Glomerular endothelial cell (primary cell): ENCODE measurements at places on chromosomes 1 and 21.

- no peak for DNase-seq
These were observed 724.6 kb downstream of the PTPRU start for GRCh38 chr1:29960876-29961275.

DNA sequence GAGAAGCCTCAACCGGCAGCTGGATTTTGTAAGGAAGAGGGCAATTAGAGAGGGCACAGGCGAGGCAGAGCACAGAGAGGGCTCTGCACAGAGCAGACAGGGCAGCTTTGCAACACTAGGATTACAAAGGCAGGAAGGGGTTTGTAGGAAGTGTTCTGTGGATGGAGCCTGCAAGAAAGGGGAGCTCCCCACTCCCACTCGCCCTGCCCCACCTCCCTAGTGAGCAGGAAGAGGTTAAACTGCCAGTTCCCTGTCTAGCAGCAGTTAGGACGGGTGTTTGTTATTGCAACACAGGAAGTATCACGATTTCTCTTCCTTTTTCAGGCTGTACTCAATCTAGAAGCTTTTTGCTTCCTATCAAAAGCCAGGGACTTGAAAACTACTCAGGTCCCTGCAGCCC lies 63.3 kb upstream of the LRRC8D start:
- DNase-seq = no peak

GRCh38 chr1:226790545-226791181 lies 51.6 kb upstream of the ITPKB start:
- DNase-seq = no peak

DNA sequence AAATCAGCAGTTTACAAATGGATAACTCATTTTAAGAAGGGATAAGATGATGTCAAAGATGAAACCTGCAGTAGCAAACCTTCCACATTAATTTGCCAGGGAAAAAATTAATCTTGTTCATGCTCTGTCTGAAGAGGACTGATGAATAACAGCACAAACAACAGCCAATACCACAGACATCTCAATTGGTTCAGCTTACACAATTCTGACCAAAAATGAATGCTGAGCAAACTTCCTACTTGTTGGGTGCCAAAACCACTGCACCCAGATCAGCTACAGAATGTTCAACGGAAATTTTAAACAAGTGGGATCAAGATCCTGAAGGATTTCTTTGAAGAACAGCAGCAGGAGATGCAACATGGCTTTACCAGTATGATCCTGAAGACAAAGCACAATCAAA lies 98.3 kb downstream of the COQ8A start:
- no peak for DNase-seq

GRCh38 chr1:224492632-224493031 lies 58.0 kb upstream of the WDR26 start:
- no peak for DNase-seq

GRCh38 chr1:29682171-29682918 lies 446.0 kb downstream of the PTPRU start:
- no peak for DNase-seq

- DNase-seq = no peak
These were observed 57.4 kb downstream of the ESRRG start for GRCh38 chr1:216665856-216666255.

- DNase-seq = no peak
These were observed 98.8 kb downstream of the SDCCAG8 start for GRCh38 chr1:243354511-243355153.

- no peak for DNase-seq
These were observed 138.8 kb upstream of the NBPF11 start for GRCh38 chr1:148290881-148291280.

DNA sequence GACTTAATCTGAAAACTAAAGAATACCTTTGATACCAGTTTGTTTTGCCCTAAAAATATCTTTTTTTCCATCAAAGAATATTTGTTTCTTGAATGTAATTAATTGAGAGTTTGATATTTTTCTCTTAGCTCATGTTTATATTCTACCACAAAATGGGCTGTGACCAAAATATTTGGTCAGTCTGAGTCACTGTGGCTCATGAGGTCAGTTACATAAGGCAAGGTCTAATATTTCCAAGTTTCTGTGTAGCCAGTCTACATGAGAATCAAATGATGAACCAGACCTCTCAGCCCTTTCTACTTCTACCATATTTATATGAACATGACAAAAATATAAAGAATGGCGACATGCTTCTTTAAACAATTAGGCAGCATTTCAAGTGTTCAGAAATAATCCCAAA lies 83.0 kb upstream of the IVNS1ABP start:
- no peak for DNase-seq

- DNase-seq = no peak
These were observed 206.3 kb upstream of the NR5A2 start for GRCh38 chr1:199821029-199821779.

DNA sequence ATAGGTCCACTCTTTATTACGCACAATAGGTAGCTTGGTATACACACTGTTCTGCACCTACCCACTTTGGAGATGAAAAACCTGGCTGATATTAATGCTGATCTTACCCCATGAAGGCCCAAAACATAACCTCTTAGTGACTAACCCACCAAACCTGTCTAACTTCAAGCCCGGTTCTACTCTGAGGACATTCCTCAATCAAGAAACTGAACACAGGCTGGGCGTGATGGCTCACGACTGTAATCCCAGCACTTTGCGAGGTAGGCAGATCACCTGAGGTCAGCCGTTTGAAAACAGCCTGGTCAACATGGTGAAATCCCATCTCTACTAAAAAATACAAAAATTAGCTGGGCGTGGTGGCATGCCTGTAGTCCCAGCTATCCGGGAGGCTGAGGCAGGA lies 50.5 kb downstream of the EYA3 start:
- no peak for DNase-seq

DNA sequence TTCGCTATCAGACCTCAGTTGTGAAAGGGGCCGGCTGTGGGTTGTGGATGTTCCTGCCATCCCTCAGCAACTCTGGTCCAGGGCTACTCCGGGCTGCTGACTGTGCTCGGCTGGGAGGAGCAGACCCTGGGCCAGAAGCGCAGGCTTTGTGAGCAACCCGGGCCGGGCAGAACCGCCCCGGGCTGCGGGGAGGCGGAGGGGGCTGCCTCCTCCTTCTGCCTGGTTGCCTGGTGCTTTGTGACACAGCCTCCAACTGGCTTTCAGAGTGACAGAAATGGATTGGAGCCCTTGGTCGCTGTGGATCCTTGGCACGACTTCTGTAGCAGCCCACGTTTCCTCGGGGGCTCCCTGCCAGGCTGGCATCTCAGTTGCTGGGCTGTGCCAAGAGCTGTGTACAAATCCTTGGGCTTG lies 10.0 kb downstream of the DRAXIN start:
- no peak for DNase-seq

DNA sequence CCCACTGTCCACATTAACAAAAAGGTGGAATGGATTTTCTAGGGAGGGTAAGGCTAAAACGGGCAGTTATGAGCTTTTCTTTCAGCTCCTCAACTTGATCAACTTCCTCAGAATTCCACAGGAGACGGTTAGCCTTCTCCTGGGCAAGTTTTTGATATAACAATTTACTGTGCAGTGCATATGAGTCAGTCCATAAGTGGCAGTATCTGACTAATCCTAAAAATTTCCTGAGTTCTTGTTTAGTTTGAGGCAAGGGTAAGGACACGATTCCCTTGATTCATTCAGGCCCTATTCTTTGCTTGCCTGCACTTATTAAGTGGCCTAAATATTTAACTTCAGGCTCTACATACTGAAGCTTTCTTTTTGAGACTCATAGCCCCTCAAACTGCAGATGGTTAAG lies 6.2 kb upstream of the AADACL3 start:
- DNase-seq = no peak

DNA sequence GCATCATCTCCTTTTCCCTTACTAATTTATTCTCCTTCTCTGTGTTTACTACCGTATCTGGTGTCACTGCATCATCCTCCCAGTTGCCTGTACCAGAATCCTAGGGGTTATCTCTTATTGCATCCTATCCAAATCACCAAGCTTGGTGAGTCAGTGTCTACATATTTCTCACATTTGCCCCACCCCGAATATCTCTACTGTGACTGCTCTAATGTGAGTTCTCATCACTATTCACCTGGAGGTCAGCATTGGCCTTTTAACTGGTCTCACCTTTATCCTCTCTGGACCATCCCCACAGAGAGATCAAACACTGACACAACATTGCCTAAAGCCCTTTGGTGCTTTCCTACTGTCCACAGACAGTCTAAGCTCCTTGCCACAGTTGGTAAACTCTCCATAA lies 45.7 kb upstream of the ZNF648 start:
- no peak for DNase-seq

GRCh38 chr21:35475009-35475408 lies 425.9 kb upstream of the RUNX1 start:
- no peak for DNase-seq

DNA sequence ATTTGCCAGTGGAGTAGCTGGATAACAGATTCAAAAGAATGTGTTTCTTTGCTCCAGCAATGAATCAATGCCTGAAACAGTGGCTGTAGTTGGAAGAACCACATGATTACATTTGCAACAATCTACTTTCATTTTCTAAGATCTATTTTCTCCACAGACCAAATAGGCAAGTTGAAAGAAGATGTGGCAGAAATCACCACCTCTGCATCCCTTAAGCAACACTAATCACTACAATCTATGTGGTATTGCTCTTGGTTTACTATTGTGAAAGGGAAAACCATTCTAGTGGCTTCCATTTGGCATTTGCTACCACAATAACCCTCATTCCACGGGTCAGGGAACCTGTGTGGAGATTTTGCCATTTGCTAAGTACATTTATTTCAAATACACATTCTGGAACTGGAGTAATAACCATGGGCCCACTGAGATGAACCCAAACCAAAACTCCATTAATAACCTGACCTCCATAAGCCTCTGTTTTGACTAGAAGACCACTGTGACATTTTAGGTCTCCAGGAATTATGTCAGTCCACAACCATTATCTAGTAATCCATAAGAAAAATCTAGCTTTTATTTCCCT lies 66.3 kb downstream of the C1orf185 start:
- no peak for DNase-seq

DNA sequence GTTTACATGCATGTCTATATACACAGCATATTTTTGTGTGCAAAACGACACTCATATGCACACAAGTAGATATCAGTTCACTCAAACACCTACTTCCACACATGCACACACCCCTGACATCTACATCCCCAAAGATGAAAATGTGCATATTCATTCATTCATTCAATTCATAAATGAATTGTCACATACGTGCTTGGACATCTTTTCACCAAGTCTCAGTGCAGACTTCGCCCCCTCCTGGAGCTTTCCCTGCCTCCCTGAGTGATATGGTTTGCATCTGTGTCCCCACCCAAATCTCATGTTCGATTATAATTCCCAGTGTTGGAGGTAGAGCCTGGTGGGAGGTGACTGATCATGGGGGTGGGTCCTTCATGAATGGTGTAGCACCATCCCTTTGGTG lies 53.1 kb downstream of the CAMK2N1 start:
- no peak for DNase-seq

- no peak for DNase-seq
These were observed 11.7 kb downstream of the RUNX3 start for GRCh38 chr1:24918370-24918769.

DNA sequence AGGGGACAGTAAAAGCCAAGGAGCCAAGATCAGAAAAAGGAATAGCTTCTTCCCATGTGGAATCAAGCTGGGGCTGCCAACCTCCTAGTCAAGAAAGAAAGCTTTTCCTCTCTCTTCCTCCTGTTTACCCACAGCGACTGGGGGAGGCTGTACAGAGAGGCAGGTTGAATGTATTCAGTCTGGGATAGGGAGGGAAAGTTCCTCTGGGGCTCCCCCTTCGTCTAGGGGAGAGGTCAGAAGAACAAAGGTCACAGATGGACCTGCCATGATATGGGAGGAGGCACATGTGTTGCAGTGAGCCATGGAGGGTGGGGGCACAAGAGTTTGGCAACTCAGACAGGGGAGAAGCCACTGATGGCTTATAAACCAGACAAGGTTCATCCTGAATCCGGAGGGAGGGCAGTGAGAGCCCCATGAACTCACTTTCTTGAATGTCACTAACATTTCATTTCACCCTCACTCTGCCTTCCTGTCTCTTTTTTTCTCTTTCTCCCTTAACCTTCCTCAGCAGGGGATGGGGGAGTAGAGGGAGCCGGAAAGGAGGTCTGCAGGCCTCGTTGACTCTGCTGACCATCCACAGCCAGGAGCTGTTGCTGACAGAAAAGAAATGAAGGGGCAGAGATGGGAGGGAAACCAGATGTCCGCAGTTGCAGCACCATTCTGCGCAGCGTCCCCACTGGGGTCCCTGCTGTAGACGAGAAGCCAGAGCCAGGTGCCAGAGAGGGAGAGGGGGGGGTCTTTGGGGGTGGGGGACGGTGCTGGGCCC lies 61.1 kb downstream of the PLXNA2 start:
- no peak for DNase-seq

DNA sequence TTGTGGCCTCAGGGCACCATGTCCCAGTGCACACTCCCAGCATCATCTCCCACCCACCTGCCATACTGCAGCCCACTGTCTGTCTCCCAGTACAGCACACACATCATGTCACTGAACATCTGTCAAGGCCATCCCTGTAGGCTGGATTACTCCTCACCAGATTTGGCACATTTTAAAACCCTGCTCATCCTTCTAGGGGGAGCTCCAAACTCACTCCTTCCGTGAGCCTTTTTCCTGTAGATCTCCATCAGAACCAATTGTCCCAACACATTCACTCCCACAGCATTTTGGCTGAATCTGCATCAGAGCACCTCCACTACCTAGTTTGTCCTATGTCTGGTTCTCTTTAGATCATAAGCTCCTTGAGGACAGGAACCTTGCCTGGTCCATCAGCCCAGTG lies 58.6 kb upstream of the GRIK3 start:
- DNase-seq = no peak
